ENCODE measurements at places on chromosomes 2 and 18.

- no peak for DNase-seq
Observed at GRCh38 chr2:240569998-240570530, 1.8 kb downstream of the RNPEPL1 start.

GRCh38 chr2:168757223-168757622 lies 45.2 kb upstream of the NOSTRIN start:
- no peak for DNase-seq

GRCh38 chr18:12005538-12006487 lies 24.5 kb downstream of the IMPA2 start:
- no peak for DNase-seq

GRCh38 chr18:27181726-27182125 lies 3.4 kb downstream of the CHST9 start:
- DNase-seq: no peak

GRCh38 chr18:56709463-56709862 lies 58.3 kb downstream of the WDR7 start:
- DNase-seq: no peak

Measured in CD8-positive, alpha-beta T cell (primary cell).